PC-3 (cell line): ENCODE measurements at places on chromosomes 5 and 9. TPM values are rescaled to one million over a fixed set of nuclear protein-coding genes. Genes with fewer than 3 reads are reported as not detected.

- DNase-seq, result peak; percentile 28
These were observed 3.3 kb upstream of the LHX2 start for GRCh38 chr9:124008303-124008693.

GRCh38 chr9:126399251-126399650 lies 72.6 kb downstream of the MVB12B start:
- no peak for DNase-seq

Gene FSTL4
- total RNA-seq, result 4.2 and 4.5 TPM in 2 replicates

- peak; percentile 10 for DNase-seq
These were observed 64.6 kb downstream of the YTHDC2 start for GRCh38 chr5:113578091-113578490.

DNA sequence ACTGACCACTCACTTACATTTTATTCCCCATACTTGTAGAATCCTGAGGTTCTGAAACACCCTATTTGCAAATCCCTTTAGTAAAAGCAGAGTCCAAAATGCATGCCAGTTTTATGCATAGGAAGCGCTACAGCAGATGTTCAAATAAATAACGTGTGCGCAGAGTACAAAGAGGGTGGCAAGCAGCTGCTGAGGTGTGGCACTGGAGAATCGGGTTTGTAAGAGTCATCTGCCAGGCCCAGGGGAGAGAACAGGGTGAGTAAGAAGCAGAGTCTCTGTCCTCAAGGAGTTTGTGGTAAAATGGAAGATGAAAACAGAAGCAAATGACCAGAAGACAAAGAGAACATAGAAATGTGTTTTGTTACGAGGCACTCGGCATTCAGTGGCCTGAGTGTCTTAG lies 288.8 kb downstream of the GLIS3 start:
- no peak for DNase-seq

GRCh38 chr5:17275289-17276158 lies 58.1 kb downstream of the BASP1 start:
- DNase-seq, result no peak

Gene SPEF2
- total RNA-seq, result 2.3 and 2.7 TPM in 2 replicates

DNA sequence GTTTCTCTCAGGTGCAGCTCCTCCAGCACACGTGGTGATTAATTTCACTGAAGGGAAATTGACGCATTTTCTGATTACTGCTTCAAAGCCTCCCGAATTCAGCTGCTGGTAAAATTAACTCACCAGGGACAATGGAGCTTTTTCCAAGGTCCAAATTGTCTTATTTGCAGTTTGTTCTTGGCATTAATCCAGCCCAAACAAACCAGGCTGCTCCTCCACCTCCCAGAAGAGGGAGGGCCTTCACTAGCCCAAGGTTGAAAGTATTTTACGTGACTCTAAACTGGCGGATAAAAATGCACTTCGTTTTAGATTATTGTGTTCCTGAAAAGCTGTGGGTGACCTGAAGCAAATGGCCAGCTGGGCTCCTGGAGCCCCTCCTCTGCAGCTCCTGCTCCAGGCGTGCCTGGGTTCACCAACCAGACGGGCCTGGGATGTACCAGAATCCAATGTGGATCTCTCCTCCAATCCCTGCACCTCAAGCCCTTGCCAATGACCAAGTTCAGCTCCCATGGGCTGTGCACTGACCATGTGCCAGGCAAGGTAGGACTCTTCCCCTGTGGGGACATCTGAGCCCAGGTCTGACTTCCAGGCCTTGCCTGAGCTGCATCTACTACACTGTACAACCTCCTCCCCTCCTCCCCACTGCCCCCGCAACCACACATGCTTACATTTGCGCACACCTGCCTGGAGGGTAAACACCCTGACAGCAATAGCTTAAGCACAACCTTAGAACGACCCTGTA lies 193.4 kb downstream of the CDK5RAP2 start:
- DNase-seq, result no peak

GRCh38 chr5:68433923-68434879 lies 218.6 kb downstream of the PIK3R1 start:
- DNase-seq, result peak; percentile 78

Gene RALGDS
- total RNA-seq, result 30.5 and 32.2 TPM in 2 replicates

Gene NME5
- total RNA-seq, result 0.40 and 0.44 TPM in 2 replicates

DNA sequence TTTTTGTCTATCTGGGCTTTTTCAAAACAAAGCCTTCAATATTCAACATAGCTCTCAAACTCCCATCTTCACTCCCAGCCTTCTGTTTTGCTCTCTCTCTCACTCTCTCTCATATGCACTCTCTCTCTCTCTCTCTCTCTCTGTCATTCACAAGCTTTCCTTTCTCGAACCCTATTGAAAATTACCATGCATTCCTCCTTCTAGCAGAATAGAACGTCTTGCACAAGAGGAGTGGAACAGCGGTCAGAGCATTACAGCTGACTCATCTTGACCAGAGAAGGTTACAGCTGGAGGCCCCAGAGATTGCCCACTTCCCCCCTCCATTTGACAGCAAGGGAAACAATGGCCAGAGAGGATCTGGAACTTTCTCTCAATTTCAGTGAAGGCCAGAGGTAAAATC lies 51.0 kb upstream of the LIFR start:
- peak; percentile 49 for DNase-seq

DNA sequence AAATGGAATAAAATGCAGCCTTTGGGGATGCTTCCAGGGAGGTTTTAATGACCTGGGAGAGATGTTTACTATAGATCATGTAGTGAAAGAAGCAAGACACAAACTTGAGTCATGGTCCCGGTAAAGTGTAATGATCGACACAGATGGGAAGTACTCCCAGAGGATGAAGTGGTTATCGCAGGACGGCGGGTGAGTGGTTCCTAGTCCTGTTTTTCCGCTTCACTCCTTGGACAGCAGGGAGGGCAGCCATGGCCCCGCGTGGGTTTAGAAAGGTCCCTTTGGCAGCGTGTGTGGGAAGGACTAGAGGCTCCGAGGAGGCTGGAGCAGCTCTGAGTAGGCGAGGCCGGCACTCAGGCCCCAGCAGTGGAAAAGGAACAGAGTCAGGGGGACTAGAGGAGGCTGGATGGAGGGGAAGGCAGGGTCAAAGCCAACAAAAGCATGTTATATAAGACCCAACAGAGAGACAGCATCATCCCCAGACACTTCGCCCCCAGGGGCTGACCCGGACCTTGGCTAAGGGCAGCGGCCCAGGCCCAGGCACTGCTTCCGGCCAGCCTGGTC lies 49.2 kb upstream of the STXBP1 start:
- DNase-seq, result peak; percentile 83

DNA sequence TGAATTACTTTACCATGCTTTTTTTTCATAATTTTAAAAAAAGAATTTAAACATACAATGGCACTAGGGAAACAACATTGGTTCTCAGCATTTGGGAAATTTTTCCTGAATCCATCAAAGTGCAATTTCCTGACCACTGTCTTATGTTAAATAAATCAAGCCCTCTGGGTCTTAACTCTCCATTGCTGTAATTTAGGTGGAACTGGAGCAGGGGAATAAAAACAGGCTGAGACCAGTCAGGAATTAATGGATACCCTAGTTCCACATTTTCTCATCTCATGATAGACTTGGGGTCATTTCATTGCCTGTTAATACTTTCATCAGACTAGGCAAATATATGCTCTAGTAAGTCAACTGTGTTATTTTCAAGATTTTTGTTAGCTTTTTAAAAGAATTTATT lies 103.1 kb downstream of the FBN2 start:
- DNase-seq, result no peak
